ENCODE measurements at places on chromosomes 5 and 9.

DNA sequence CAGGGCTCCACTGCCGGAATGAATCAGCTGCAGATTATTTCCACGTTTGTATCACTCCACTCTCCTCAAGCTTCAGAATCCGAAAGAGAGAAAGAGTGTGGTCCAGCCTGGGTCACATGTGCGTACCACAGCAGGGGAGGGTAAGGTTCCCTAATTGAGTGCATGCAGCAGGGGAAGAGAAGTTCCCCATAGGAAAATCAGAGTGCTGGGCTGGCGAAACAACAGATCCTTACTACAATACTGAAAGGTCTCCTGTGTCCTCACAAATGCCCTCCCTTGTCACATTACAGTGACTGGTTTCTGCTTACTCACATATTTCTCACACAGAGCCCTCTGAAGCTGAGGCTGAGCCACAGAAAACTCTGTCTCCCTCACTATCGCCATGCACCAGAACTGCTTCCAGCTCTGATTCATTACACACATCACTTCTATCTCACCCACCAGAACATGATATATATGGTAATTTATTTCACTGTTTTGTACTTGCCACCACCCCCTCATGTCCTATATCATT lies 532.2 kb upstream of the TUSC1 start:
- DNase-seq = no peak

DNA sequence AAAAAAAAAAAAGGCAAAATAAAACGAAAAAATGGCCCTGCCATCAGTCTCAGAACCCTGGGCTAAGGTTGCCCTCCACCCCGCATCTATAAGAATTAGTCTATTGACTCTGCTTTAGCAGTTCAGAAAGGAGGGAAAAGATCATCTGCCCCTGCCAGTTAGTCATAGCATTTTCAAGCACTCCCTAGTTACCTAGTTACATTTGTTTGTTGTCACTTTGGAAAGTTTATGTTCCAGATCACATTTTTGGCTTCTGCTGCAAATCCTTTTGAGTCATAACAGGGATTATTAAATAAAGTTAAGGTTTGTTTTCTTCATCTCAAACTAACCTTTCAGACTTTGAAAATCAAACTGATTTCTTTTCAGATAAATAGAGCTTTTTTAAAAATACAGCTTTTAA lies 52.1 kb downstream of the AQP7 start:
- DNase-seq = no peak

DNA sequence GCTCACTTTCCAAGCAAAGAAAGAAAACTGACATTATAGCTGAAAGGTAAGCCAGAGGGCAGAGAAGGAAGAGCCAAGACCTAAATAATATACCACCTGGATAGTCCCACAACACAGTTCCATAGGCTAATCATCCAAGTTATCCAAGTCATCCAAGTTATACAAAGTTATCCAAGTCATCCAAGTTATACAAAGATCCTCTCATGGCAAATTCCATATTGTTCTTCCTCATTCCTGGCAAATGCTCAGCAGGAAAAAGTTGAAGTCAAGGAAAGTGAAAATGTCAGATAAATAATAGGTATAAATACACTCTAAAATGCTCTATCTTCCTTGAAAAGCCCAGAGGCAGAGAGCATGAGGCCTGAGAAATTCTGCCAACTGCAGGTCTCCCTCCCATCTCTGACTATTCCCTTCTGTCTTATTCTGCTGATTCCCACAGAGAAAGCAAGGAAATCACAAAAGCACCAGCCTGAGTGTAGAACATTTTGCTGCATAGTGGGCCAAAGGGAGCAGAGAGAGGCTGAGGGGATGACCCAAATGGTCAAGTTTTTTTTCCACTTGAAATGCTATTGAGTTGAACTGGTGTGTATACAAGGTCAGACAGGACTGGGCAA lies 12.5 kb downstream of the MCTP1 start:
- no peak for DNase-seq

GRCh38 chr5:88583471-88583870 lies 299.5 kb downstream of the MEF2C start:
- DNase-seq = no peak

DNA sequence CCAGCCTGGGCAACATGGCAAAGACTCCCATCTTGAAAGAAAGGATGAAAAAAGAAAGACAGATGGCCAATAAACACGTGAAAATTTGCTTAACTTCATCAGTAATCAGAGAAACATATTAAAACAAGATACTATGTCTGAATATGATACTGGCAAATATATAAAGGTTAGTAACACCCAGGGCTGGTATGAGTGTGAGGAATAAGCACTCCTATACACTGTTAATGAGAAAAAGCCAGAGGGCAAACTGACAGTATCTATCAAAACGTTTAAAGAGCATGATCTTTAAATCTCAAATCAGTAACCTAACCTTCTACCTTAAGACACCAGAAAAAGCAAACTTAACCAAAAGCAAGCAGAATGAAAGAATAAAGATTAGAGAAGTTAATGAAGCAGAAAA lies 14.1 kb downstream of the B4GALT1 start:
- no peak for DNase-seq

DNA sequence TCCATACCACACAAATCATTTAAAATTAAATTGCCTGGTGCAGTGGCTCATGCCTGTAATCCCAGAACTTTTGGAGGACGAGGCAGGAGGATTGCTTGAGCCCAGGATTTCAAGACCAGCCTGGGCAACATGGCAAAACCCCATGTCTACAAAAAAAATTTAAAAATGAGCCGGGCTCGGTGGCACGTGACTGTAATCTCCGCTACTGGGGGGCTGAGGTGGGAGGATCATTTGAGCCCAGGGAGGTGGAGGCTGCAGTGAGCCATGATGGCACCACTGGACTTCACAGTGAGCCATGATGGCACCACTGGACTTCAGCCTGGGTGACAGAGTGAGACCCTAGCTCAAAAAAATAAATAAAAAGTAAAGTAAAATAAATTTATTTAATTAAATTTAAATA lies 40.9 kb downstream of the LYRM7 start:
- no peak for DNase-seq

- DNase-seq = peak; percentile 70
Measured at GRCh38 chr9:14271093-14271673, 42.8 kb downstream of the NFIB start.

Measured in NCI-H2227 treated with DMSO at 0.1 percent for 48 hours (cell line).